ENCODE measurements at places on chromosomes 7 and 10. TPM values are rescaled to one million over a fixed set of nuclear protein-coding genes. Genes with fewer than 3 reads are reported as not detected.
A peak's percentile ranks its signal among the peaks of the same experiment; 100 is the strongest.

- no peak for DNase-seq
- no peaks in the 10 kb centered on the region for H3K36me3 ChIP-seq
- no peaks in the 10 kb centered on the region for H3K4me1 ChIP-seq
- H3K27me3 ChIP-seq: no peaks in the 10 kb centered on the region
- H3K27ac ChIP-seq: peak overlapping the region; percentile 69
- H3K4me3 ChIP-seq: no peak overlapping the region
Measured at GRCh38 chr7:99806839-99807478, 20.9 kb upstream of the CYP3A43 start.

DNA sequence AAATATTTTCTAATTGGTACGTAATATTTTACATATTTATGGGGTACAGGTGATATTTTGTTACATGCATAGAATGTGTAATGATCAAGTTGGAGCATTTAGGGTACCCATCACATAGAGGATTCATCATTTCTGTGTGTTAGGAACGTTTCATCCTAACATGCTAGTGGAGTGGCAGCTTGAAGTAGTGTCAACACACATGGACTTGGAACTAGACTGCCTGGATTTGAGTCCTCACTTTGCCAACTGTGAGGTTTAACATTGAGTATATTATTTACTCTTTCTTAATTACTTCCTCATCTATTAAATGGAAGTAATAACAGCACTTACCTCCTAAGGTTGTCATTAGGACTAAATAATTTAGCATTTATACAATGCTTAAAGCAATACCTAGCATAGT lies 241.9 kb downstream of the PLXDC2 start:
- no peak for DNase-seq
- H3K36me3 ChIP-seq: no peaks in the 10 kb centered on the region
- no peaks in the 10 kb centered on the region for H3K4me1 ChIP-seq
- no peaks in the 10 kb centered on the region for H3K27me3 ChIP-seq
- H3K27ac ChIP-seq: no peak overlapping the region

GRCh38 chr10:61662794-61663259 lies at the start of gene CABCOCO1:
Gene CABCOCO1, plus strand, starts transcription at chr10:61662929. Its CDS starts 44 bp downstream, at chr10:61662973.
- H3K4me3 ChIP-seq: no peak within 1 kb of the TSS
- H3K27me3 ChIP-seq: peaks cover 8% of the 10 kb centered on the region
- H3K36me3 ChIP-seq: no peaks in the 10 kb centered on the region
- no peaks in the 10 kb centered on the region for H3K4me1 ChIP-seq

TMEM196 gene
- not detected for total RNA-seq

All from CD8-positive, alpha-beta memory T cell (primary cell).